ENCODE measurements at places on chromosomes 1 and 21.

DNA sequence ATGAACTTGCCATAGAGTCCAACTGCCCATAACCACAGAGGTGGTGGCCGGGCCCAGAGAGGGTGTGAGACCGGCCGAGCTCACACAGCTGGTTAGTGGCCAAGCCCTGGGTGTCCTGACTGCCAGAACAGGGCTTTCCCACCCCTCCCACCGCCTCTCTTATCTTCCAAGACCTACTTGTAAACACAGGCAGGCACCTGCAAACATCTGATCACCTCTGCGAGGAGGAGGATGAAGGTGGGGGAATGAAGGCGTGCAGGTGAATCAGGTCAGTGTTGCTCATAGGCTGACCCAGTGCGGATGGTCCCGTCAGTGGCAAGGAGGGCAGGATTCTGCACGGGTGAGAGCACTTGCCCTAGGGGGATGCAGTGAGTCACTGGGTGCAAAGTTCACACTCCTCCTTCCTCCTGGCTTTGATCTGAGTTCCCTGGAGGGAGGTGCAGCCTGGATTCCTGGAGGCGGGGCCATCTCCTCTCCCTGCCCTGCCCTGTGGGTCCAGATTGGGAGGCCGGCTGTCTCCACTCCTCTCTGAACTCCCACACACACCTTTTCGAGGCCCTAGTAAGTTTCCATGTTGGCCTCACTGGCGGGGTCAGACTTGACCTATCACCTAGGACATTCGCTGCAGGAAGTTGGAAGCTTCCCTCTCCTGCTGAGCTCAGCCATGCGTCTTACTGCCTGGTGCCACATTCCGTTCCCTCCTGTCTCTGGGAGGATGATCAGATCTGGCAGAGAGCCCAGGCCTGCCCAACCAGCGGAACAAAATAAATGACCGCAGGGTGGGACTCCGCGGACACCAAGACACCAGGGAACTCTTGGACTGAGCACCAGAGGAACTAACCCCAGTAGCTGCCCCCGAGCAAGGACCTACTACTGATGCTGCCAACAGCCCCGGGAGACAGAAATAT is 7.3 kb downstream of the UQCRHL start:
- DNase-seq, result no peak

DNA sequence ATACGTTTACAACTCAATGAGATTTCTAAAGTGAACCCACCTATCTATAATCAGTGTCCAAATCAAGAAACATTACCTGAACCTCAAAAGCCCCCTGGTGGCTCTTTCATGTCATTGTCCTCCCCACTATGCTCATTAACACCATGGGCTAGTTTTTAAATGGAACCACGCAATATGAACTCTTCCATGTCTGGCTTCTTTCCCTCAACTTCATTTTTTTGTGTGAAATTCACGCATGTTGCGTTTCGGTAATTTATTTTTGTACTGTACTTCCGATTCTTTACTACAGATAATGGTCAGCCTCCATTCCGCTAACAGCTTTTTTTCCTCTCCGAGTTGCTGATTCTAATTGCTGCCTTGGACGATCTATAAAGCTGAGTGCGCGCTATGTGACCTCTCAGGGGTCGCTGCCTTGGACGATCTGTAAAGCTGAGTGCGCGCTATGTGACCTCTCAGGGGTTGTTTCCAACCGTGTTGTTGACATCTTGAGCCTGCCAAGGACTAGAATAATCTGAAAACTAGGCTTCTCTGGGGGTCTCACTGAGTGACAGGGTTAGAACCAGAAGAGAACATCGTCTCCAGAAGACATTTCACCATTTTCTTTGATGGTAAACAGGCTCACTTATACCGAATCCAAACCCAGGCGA is 1.1 kb upstream of the CACYBP start:
- peak; percentile 12 for DNase-seq

- no peak for DNase-seq
Measured at GRCh38 chr1:91535441-91535840, 34.8 kb downstream of the CDC7 start.

DNA sequence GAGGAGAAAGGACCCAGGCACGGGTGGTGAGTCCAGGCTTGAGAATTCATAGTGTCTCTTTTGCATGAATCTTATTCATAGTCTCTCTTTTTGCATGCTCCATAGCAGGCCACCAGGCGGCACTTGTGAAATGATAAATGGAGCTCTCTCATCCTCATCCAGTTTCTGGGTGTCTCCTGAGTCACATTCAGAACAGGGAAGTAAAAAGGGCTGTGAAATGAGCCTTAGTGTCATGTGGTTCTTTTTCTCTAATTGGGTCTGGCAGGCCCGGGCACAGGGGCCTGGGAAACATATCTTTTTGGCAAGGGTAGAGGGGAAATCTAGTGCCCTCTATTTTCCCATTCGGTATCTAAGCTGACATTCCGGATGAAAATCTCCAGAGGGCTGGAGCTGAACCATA is 19.1 kb upstream of the NCF2 start:
- no peak for DNase-seq

DNA sequence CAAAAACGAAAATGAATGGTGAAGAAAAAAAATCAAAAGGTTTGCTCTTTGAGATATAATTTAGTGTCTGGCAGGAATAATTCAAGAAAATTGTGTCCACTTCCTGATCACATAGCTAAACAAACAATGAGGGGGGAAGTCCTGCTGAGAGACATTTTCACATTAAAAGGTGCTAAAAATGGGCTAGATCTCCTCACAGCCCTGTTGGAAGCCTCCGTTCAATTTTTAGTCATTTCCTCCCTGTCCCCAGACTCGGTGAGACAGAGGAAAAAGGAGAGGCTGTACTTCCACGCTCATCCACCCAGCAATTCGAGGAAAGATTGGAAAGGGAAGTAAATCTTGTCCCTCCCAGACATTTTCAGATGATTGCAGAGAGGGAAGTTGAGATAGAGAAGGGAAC is 103.7 kb downstream of the BARHL2 start:
- DNase-seq, result no peak

GRCh38 chr1:79657951-79658658 is 651.6 kb upstream of the ADGRL4 start:
- no peak for DNase-seq

GRCh38 chr21:16181018-16181417 is 451.2 kb downstream of the USP25 start:
- no peak for DNase-seq

DNA sequence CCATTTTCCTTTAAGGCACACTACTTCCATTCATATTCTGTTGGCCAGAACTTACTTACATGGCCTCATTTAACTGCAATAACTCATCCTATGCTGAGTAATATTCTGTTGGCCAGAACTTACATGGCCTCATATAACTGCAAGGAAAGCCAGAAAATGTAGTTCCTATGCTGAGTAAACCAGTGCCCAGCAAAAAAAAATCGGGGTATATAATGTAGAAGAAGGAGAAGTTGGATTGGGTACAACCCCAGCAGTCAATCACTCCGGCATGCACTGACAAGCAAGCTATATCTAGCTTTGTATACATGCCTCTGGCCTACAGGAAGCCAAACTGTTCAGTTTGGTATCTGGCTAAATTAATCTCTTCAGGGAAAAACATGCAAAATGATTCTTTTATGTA is 39.4 kb upstream of the PPIH start:
- no peak for DNase-seq

DNA sequence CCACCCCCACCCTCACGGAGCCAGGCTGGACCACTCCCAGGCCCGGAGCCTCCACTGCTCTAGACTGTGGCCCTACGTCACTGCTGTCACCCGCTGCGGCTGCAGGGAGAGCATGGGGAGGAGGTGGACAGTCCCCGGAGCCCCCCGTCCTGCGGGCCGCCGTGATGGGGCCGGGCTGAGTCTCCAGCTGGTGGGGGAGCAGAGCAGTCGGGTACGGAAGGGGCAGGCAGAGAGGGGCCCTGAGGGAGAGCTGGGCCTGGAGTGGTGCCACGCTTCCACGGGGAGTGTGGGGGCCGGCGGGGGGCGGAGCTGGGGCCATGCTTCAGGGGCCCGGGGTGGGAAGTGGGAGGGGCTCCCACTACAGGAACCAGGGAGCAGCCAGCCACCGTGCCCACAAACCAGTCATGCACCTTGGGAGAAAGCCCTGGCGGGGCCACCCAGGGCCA is 98.9 kb upstream of the KCNK1 start:
- DNase-seq, result no peak

DNA sequence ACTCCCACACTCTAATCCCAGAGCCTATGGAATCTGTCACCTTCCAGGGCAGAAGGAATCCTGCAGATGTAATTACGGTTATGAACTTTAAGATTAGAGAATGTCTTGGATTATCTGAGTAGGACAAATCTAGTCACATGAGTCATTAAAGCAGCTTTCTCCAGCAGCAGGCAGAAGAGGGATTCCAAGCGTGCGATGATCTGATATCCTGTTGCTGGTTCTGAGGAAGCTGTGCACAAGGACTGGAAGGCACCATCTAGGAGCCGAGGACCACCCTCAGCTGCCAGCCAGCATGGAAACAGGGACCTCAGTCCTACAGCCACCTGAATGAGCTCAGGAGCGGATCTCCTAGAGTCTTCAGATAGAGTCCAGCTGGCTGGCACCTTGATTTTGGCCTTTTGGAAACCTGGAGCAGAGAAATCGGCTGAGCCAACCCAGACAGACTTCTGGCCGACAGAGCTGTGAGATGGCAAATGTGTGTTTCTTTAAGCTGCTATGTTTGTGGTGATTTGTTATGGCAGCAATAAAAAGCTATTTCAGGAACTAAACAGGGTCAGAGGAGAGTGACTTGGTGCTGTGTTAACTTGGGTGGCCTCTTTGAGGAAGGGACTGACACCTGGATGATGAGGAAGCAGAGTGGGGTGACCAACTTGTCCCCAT is 34.5 kb downstream of the LRRN2 start:
- DNase-seq, result no peak

- no peak for DNase-seq
Measured at GRCh38 chr1:100395913-100396312, 43.6 kb downstream of the CDC14A start.

DNA sequence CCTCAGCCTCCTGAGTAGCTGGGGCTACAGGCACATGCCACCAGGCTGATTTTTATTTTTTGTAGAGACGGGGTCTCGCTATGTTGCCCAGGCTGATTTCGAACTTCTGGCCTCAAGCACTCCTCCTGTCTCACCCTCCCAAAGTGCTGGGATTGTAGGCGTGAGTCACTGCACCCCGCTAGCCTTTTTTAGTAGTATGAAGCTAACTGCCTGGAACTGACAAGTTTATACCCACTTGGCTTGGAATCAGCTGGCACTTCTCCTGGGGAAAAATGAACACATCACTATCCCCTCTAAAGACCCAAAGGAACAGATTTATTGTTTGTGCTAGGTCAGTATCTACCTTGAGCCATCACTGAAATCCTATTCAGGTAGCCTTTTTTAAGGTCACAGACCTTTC is 19.0 kb downstream of the TMEM63A start:
- no peak for DNase-seq

DNA sequence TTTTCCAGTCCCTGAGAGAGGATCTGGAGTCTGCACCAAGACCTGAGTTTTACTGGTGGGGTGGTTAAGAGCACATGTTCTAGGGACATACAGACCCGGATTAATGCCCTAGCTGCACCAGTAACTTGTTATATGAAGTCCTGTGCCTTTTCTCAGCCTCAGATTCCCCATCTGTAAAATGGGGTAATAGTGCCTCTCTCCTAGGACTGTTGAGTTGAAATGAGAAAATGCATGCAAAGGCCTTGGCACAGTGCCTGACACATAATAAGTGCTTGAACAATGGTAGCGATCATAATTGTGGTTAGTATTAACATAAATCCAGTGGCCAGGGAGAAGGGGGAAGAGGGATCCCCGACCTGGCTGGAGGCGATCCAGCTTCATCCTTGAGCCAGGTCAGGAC is 12.3 kb downstream of the AHDC1 start:
- no peak for DNase-seq

DNA sequence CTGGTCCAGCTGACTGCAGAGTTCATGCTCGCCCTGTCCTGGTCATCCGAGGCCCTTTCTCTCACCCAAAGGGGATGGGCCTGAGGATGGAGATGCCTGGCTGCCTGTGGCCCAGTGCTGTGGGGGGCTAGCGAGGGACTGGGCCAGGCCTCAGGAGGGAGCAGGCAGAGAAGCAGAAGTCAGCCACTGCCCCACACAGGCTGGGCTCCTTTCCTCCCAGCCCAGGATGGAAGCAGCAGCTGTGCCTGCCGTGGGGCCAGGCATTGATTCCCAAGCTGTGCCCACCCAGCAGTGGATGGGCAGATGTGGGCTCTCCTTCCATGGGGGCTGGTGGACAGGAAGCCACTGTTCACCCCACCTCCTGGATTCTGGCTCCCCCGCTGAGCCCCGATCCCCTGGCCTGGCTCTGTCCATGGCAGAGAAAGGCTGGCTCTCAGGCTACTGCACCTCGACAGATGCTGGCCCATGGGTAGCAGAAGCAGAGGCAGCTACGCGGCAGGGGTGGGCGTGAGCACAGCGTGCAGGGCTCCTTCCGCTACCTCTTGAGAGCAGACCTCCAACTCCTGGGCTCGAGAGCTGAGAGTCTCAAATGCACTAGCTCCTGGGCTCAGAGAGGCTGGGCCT is 24.6 kb downstream of the RUNX3 start:
- DNase-seq, result no peak

DNA sequence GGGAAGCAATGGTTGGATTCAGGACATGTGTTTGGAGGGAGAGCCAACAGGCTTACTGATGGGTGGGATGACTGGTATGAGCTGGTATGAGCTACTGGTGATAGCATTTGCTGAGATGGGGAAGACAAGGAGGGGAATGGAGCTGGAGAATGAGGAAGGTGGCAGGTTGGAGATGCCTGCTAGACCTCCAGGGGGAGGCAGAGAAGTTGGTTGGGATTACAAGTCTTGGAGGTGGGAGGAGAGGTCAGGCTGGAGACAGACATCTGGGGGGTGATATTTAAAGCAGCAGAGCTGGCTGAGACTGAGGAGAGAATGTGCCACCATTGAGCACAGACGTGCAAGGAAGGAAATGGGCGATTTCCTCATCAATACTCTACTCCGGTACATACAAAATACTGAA is 31.8 kb upstream of the ENO1 start:
- DNase-seq, result no peak

GRCh38 chr1:64392109-64392508 is 77.8 kb upstream of the CACHD1 start:
- DNase-seq, result no peak

DNA sequence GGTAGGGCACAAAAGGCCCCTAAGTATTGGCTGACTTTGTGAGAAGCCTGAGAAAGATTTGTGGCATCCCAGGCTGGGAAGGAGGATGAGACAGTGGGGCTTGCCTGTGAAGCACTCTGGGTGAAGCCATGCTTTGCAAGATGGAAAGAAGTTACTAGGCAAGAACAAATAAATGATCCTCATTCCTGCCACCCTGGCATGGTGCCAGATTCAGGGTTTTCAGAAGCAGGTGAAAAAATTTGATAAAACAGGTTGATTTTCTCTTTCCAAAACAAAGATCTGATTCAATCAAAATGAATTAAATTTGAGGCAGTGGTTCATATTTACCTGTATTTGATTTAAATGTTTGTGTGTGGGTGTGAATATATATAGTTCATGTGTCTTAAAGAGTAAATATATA is 386.9 kb upstream of the PROX1 start:
- DNase-seq, result no peak
